NCI-H146 (cell line): ENCODE measurements at places on chromosomes 5 and 9.

DNA sequence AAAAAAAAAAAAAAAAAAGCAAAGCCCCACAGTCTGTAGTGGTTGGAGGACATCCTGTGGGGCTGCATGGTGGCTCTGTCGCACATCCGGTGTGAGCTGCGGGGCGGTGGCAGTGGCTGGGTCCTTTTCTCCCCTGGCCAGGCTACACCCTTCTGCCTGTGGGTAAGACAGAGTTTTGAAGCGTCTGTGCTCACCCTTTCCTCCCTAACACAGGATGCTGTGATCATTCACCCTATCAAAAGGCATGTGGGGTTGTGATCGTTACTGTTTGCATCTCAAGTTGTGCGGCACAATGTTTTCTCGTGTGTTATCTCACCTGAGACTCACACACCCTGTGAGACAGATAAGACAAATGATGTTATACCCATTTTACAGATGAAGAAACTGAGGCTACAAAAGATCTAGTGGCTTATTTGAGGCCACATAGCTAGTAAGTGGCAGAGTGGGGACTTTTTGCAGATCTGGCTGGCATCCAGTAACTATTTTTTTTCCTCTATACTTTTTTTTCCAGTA lies 17.5 kb downstream of the IRF1 start:
- no peak for DNase-seq

DNA sequence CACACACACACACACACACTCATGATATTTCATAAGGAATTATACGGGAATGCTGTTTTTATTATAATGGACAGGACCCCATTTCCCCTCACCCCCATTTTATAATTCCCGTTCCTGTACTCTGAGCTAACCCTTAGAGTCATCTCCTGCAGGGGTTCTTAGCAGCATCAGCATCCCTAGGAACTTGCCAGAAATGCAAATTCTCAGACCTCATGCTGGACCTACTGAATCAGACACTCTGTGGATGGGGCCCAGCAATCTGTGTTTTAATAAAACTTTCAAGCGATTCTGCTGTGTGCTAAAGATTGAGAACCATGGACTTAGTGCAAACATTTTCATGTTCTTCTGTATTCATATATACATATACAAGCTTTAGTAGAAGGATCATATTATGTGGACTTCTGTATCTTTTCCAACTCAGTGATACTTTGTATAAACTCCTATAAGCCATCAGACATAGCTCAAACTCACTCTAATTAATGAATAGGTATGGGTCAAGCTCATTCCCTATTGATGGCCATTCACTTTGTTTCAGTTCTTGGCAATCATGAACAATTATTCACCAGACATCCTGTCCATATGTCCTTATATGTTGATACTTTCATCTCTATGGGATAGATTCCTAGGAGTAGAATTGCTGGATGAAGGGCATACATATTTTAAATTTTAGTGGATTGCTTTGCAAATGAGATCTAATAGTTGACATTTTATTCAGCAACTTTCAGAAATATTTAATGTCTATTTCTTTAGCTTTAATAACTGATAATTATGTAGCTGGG lies 65.5 kb downstream of the ARHGEF28 start:
- DNase-seq, result no peak

DNA sequence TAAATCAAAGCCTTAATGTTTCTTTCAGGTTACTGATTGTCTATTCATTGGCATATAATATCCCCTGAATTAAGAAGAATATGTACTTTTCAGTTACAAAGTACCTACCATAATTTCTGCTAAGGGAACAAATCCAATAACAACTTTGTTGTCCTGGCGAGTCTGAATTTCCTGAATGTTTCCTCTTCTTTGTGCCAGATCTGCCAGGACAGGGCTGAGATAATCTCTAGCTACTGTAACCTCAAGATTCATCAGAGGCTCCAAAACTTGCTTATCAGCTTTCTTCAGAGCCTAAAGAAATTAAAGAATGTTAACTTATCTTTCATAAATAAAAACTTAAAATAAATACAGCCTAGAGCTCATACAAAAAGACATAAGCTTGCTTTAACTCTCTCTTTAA lies 37.2 kb downstream of the HEXB start:
- no peak for DNase-seq

DNA sequence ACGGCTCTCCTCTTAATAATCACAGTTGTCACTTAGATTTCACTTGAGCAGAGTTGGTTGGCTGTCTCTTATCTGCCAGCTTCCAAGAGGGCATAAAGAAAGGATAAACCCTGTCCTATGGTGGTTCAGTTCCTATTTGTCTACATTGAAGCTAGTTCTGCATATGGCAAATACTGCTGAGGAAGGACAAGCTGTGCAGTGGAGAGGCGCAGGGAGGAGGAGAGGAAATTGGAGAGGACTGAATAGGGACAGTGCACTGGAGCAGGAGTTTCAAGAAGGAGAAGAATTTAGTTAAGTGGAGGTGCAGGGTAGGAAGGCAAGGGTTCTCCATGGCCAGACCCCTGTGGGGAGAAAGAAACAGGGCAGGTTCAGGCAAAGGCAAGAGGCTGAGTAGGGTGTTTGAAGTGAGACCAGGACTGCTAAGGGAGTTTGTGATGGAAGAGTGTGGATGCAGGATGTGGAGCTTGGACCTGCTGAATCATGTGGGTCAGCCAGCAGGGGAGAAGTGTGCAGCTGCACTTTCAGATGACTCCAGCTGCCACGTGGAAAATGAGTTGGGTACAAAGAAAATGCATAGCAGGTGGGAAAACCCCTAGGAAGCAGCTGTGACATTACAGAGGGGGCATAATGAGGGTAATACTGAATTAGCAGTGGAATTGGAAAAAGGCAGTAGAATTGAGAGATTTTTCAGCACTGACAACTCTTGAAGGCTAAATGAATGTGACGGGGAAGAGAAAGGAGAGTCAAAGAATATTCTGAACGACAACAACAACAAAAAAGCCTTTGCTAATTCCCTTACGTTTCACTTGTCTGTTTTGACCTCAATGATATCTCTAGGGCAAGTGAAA lies 66.8 kb downstream of the MAMDC2 start:
- DNase-seq, result peak; percentile 90

- no peak for DNase-seq
Observed at GRCh38 chr9:90815183-90815943, 13.7 kb downstream of the SYK start.

GRCh38 chr9:21322911-21323461 lies 12.2 kb downstream of the KLHL9 start:
- peak; percentile 33 for DNase-seq

- DNase-seq, result no peak
Observed at GRCh38 chr9:73039271-73040263, 86.7 kb upstream of the ALDH1A1 start.

GRCh38 chr5:58136406-58136805 lies 323.5 kb downstream of the PLK2 start:
- no peak for DNase-seq

DNA sequence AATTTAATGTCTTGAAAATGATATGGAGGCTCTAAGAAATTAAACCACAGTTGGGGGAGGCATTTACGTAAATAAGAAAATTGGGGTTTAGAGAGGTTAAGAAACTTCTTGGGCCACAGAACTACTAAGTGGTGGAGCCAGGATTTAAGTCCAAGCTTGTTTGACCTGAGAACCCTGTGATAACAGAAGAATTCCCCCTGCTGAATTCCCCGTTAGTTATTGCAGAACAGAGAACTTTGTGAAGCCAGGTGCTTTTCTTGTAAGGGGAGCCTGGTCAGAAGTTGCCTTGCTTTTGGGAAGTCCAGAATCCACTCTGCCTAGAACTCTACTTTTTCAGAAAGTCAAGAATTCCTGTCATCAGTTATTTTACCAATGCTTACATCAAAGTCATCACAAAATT lies 309.3 kb upstream of the SEMA6A start:
- no peak for DNase-seq

DNA sequence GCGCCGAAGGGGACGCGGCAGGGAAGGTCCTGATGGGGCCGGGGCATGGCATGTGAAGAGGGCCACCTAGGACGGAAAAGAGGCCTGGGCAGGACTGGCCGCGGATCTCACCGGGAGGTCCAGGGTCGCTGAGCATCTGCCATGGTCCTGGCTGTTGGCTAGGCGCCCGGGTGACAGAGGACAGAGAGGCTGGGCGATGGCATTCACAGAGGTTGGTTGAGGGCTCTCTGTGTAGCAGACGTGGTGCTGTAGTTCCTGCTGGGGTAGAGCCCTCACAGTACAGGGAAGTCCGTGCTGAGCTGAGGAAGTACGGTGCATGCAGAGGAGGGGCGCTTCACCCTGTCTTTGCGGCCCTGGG lies 427 bp downstream of the PCYOX1L start:
- DNase-seq, result peak; percentile 48

DNA sequence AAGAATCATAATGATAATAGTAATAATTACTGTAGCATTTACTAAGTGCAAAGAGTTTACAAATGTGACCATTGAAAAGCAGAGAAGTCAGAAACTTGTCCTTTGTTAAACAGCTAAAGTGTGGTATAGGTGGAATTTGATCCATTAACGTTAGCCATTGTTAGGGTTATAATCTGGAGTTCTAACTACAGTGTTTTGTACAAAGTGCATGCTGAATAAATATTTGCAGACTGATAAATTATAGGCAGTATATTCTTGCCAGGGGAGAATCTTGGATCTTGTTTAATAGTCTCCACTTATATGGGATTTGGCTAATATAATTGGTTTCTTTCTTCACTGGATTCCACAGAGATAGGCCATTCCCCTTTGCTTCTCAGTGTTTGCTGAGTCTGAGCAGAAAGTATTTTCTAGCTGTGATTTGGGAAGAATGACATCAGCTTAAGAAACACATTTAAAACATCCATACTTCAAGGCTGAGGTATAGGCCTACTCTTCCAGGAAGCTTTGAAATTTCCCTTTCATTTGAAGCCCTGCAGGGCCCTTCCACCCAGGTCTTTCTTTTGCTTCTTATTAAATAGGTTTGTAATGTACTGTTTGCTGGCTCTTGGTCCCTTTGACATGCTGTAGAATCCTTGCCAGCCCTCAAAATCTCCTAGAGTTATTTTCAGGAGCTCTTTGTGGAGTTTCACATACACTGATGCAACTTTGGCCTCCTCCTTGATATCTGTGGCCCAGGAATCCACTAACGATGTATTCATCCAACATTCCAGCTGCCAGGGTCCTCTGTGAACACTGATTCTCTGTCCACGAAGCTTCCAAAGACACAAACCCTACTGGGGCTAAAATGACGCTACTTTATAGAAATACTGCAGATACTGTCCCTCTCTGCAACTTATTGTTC lies 51.4 kb downstream of the ATP10B start:
- DNase-seq, result no peak

GRCh38 chr9:92709240-92709639 lies 39.3 kb upstream of the IPPK start:
- no peak for DNase-seq

- DNase-seq, result peak; percentile 39
Observed at GRCh38 chr9:131330814-131331600, 41.5 kb downstream of the PLPP7 start.

DNA sequence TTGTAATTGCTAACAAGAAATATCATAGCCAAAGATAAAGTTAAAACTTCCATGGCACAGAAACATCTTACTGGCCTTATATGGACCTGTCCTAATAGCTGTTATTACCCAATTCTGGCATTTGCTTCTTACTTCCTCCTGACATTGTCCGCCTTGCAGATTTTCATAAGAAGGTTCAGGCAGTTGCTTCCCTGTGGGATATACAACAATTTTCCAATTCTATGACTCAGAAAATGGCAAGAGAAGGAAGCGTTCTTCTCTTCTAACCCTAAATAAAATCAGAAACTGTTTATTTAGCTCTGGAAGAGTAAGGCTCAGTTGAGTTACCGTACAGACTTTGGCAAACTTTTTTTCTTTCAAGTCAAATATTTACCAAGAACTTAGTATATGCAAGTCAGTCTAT lies 1.7 kb downstream of the PRKAA1 start:
- no peak for DNase-seq

GRCh38 chr9:111662576-111663300 lies 1.3 kb downstream of the GNG10 start:
- no peak for DNase-seq

DNA sequence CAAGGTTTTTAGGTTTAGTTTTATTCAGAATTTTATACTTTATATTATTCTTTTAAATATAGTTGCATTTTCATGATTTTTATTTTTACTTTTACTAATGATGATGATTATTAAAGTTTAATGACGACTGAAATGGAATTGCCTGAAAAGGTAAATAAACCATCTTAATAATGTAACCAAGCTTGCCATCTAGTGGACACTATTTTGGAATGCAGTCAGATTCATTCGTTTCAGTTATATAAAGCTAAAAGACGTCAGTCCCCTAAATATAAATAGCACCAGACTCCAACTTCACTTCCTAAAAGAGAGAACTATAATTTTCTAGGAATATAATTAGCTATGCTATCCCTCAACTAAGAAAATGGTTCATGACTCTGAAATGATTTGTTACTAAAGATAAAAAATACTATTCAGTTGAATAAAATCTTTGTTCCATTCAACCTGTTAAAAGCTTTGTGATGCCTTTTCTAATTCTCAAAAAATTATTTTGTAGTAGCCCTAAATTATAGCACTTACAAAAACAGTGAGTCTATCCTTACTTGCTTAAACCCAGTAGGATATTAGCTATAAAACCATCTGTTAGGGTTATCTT lies 19.9 kb downstream of the ABITRAM start:
- DNase-seq, result peak; percentile 14

DNA sequence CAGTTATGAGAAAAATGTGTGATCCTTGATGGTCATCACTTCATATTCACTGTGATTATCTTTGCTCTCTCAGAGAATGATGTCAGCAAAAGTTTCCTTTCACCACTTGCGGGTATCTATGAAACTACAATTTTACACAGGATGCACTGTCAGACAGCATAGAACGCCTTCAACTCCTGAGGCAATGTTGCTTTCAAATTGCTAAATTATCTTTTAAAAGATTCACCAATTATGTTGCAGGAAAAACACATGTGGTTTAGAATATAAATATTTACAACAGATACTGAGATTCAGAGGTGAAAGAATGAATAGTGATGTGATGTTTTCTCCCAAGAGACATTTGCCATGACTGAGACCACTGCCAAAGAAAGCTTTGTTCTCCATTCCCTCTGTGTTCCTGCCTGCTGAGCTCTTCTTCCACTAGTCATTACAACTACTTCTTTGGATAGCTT lies 879.8 kb upstream of the DMAC1 start:
- peak; percentile 81 for DNase-seq

GRCh38 chr5:150329038-150329437 lies 26.3 kb upstream of the ARSI start:
- no peak for DNase-seq

- no peak for DNase-seq
Observed at GRCh38 chr5:10627160-10627701, 63.4 kb downstream of the ANKRD33B start.

GRCh38 chr5:42628821-42629220 lies 127.8 kb upstream of the CCDC152 start:
- DNase-seq, result no peak
